ENCODE measurements at places on chromosomes 2 and 18.

DNA sequence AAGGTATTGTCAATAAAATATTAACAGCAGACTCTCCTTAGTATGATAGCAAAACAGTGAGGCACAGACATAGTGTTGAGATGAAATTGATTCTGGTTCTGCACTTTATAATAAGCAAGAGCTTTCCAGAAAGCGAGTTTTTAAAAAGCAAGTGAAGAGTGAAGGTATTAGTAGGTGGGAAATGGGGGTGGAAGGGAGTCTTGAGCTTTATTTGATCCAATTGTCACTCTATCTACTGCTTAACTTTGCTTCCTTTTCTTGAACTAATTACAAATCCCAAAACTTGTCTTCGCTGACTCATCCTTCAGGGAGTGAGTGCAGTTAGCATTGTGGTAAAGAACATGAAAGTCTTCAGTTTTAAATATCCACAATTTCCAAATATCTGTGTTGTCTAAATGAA, 120.6 kb upstream of the BOD1L2 start:
- no peak for DNase-seq

GRCh38 chr2:222912117-222912516, 51.3 kb downstream of the ACSL3 start:
- DNase-seq: no peak

DNA sequence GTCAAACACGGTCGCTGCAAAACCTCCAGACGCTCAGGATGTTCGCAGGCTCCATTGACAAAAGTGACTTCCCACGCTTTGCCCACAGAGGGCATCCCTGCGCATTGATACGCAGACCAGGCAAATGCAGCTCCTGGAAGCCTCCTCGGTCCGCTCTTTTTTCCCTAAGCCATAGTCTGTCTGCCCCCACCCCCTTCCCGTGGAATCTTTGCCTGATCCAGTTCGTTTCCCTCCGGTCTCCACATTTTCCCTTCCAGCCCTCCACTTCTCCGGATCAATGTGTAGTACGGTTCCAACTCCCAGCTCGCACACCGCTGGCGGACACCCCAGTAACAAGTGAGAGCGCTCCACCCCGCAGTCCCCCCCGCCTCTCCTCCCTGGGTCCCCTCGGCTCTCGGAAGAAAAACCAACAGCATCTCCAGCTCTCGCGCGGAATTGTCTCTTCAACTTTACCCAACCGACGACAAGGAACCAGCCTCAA, at the start of gene DCC:
DCC (plus strand) TSS at position 307 of the 481 bp plus-strand sequence. CDS start 591 bp downstream, outside the sequence.
- peak; percentile 60 for DNase-seq

DNA sequence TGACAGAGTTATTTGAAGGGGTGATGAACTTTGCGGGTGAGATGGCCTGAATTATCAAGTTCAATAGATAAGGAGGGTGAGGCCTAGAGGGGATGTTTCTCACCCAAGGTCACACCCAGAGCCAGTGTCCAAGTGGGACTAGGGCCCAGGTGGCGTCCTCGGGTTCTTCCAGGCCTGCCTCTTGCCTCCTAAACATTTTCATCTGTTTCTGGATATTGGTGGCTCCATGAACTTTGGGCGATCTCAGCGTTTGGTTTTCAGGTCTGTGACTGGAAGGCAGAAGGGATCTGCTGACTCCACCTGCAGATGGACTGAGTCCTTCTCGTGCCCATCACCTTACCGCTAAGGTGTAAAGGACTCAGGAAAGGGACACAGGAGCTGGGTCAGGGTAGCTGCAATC, 137.3 kb downstream of the DDX1 start:
- DNase-seq: no peak

DNA sequence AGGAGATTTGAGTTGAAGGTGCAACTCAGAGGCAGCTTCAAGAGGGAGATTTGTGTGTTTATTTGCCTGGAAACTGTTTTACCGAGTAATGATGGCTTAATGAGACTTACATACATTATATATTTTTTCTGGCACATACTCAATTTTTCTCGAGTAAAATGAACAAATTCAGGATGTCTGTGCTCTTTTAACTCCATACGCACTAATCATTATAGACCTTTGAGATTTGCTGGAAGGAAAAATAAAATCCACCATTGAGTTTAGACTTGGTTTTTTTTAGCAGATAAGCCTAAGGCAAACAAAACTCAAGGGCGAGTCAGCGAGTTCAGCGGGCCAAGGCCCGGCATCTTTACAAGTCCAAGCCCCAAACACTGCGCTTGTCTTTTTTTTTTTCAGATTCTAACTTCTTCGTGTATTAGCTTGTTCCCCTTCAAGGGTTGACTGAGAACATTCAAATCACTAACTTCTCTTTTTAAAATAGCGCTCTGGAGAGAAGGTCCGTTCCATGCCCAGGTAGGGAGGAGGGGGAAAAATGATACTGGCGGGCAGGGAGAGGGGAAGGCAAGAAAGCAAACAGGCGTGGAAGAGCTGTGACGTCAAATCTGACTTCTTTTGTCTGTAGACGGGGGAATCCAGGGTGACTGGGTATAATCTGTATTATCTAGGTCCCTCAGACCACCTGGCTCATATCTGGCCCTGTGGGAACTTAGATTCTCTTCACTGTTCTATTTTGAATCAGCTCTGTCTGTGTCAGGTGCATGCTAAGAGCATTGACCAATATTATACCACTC, 72.7 kb upstream of the MAP3K20 start:
- no peak for DNase-seq

- DNase-seq: no peak
These were observed 7.8 kb upstream of the ARMC9 start for GRCh38 chr2:231190531-231191197.

DNA sequence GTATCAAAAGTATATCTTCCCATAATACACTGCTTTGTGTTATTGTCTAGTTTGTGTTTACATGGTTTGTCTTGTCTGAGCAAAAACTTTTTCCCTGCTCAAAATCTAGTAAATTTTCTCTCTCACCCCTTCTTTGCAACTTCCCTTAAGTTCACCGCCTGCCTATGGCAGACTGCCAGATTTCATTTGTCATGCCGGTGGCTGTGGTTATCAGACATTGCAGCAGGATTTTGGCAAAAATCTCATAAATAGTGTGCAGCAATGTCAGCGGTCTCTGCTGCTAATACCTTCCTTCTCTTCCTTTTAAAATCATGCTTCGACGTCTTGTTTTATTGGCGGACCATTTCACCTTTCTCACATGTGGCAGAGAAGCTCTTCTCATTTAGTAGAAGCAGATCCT, 45.6 kb upstream of the TMEM178A start:
- no peak for DNase-seq

GRCh38 chr2:121895723-121896571, 140.5 kb downstream of the TSN start:
- no peak for DNase-seq

- no peak for DNase-seq
These were observed 812.4 kb downstream of the CNTNAP5 start for GRCh38 chr2:124837496-124837895.

Data from NCI-H524 treated with DMSO at 0.1 percent for 48 hours (cell line).